ENCODE measurements at places on chromosomes 6 and 20. TPM values are rescaled to one million over a fixed set of nuclear protein-coding genes. Genes with fewer than 3 reads are reported as not detected.

Gene PTK6
- polyA plus RNA-seq = 0.27 TPM

Gene ZBTB12
- 2.6 TPM for polyA plus RNA-seq

Gene RPN2
- 73.2 TPM for polyA plus RNA-seq

Gene OR2J3
- polyA plus RNA-seq = not detected

GRCh38 chr6:69796073-69796641 is 653 bp downstream of the LMBRD1 start:
- peak; percentile 63 for DNase-seq

DNA sequence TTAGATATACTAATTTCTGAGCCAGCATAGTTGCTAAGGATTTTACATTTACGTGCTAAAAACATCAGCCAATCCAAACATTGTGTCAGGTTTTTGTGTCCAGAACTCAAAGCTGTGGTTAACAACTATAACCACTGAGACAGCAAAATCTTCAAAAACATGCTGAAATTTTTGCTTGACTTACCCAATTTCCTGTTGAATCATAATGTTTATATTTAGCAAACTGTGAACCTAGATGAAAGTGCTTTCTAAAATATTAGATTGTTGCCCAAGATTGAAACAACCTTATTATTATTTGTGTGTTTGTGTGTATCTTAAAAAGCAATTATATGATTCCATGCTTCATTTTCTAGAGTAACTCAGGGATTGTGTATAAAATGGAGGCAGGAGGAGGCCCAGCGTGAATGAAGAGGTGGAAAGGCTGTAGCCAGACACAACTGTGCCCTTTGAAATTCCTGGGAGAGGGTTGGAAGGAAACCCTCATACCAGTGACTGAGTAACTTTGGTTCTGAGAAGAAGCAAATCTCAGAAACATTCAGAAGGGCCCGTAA is 48.0 kb downstream of the ARMC2 start:
- DNase-seq = no peak

- DNase-seq = no peak
These were observed 55.5 kb downstream of the REV3L start for GRCh38 chr6:111427341-111428116.

GRCh38 chr6:104640761-104641160 is 219.0 kb downstream of the HACE1 start:
- DNase-seq = no peak

DNA sequence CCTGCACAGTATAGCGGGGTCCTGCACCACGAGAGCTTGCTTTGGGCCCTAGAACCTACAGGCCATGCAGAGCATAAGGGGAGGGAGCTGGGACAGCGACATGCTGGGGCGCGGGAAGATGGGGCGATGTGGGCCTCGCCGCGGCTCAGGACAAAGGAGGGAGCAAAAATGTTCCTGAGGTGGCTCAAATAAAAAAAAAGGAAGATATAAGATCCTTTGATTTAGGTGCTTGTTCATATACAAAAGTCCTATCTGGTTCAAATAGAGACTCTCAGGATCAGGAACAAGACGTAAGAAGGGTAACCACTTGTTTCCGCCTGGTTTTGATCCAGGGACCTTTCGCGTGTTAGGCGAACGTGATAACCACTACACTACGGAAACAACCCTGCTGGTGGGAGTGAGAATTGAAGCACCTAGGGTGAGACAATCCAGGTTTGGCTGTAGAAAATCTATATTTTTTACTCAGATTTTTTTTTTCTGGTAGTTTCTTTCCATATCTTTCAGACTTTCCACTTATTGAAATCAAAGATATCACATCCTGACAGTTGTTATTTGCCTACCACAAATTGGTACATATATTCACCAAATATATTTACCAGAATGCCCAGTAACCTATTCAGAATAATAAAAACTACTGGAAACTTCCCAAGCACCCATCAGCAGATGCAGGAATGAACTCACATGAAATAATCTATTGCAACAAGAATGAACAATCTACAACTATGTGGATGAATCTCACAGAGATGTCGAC is 177.9 kb upstream of the ZNF184 start:
- no peak for DNase-seq

- DNase-seq = no peak
These were observed 195.6 kb downstream of the HDGFL1 start for GRCh38 chr6:22765015-22765414.

- no peak for DNase-seq
These were observed 87.5 kb upstream of the MPC1 start for GRCh38 chr6:166470029-166470862.

DNA sequence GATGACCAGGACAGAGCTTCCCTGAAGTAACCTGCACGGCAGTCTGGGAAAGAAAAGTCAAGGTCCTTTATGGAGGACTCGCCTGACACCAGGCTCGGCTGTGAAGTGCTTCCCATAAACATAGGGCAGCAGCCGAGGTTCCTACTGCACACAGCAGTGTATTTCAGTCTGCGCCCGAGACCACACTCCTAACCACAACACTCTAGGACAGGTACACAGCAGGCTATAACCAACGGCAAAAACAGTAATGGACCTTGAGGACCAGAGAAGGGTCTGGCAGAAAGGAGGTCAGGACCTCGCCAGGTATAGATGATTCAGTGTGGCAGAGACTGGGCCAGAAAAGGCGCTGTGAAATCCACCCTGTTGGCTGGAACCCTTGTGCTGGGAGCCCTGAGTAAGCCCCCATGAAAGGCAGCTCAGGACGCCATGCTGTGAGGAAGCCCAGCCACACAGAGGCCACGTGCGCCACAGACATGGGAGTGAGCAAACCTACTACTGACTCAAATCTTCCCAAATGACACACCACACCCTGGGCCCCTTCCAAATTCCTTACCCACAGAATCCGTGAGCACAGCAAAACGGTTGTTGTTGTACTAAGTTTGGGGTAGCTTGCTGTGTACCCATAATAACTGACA is 129.6 kb upstream of the CST7 start:
- no peak for DNase-seq

DNA sequence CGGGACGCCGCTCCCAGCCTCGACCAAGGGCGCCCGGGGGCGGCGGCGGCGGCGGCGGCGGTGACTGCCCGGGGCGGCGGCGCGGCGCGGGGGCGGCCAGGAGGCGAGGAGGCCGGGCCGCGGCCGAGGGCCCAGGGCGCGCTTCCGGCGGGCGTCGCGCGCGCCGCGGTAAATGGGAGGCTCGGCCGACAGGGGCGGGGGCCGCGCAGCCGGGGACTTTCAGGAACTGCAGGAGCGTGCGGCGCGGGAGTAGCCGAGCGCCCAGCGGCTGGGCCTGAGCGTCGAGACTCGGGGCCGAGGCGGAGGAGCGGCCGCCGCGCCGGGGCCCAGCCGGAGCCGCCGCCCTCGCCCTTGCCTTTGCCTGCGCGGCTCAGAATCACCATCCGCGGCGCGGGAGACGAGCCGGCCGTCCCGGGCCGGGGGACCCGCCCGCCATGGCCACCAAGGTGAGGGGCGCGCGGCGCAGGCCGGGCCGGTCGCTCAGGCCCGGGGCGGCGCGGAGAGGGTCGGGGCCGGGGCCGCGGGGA is at the start of gene SNX9:
Gene SNX9 (plus strand): TSS at position 246 of the 527 bp plus-strand sequence. CDS start 189 bp downstream, at position 435.
- DNase-seq = peak; percentile 85

- peak; percentile 84 for DNase-seq
These were observed 65.4 kb upstream of the RIN2 start for GRCh38 chr20:19692685-19693119.

GRCh38 chr6:107936162-107936909 is 21.7 kb downstream of the SEC63 start:
- no peak for DNase-seq

DNA sequence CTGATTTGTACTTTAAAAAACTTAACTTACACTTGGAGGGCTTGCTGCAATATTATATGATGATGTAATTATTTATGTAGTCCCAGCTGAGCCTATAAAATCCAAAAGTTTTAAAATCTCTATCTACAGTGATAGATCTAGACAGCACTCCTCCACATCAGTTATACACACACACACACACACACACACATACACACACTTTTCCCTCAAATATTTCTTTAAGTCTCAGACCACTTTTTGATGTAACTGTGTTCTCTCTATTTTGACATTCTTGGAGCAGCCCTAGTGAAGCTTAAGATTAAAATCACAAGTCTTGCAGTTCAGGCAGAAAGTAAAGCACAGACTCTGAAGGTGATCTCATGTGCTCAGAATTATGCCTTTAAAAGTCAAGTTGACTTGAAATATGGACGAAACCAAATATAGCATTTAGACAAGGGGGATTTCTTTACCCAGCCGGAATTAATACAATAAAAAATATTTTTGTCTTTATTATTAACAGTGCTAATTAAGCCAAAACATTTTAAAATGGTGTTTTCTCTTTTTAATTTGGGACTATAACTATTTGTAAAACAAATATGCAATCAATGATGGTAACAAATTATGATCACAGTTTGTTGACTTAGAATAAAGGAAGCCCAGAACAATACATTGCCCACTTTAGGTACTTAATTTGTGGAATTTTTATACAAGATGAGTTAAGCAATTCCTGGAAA is 63.5 kb upstream of the TMEM30A start:
- no peak for DNase-seq

- DNase-seq = no peak
These were observed 77.5 kb upstream of the POPDC3 start for GRCh38 chr6:105257340-105257739.

GRCh38 chr20:12153628-12154027 is 235.9 kb downstream of the BTBD3 start:
- DNase-seq = no peak

DNA sequence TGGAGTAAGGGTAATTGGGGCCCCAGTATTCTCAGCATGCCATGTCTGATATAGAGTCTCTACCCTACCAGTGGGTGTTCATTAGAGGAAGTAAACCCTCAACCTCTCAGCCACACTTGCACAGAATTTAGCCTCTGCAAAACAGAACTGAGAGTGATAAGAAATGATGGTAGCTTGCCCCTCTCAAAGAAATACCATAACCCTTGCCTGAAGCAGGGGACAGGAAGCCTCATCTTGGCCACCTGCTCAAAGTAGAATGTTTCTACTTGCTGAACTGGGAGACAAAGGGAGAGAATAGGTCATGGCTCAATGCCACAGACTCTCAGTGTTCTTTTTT is 33.7 kb downstream of the SPTLC3 start:
- DNase-seq = no peak

DNA sequence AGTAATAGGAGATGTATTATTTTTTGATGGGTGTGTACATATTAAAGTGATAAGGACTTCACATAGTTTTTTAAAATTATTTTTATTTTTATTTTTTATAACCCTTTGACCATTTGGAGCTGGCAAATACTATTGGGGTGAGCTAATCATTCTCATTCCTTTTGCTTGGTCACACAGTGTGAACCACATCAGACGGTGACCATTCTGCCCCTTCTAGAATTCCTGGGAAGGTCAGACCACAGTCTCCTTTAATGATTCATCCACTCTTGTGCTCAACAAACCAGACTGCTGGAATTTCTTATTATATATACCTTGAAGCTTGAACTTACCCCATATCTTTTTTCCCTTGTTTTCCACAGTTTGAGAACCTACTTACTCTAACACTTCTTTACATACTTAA is 23.9 kb upstream of the PRL start:
- DNase-seq = no peak

DNA sequence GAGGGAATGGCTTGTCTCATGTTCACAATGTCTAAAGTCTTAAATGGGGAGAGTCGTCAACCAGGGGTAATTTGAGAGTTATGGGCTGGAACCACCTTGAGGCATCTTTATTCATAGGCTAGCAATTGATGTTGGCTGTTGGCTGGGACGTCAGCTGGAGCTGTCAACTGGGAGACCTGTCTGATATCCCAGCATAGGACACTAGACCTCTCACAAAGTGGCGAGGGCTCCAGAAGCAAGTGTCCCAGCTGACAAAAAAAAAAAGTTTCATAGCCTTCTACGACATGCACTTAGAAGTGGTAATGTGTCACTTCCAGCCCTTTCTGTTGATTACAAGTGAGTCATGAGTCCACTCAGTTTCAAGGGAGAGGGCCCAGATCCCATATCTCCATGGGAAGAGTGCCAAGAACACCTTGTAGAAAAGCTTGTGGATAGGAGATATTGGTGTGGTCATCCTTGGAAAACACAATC is 278.0 kb downstream of the ESR1 start:
- DNase-seq = no peak

All from adrenal gland (tissue), 19 donors.